Activated CD4-positive, alpha-beta T cell treated with anti-CD3 and anti-CD28 coated beads, Interleukin-2, amount 50 U/mL, for 16 hours (primary cell): ENCODE measurements at places on chromosomes 16 and 17.
A peak's percentile ranks its signal among the peaks of the same experiment; 100 is the strongest.

DNA sequence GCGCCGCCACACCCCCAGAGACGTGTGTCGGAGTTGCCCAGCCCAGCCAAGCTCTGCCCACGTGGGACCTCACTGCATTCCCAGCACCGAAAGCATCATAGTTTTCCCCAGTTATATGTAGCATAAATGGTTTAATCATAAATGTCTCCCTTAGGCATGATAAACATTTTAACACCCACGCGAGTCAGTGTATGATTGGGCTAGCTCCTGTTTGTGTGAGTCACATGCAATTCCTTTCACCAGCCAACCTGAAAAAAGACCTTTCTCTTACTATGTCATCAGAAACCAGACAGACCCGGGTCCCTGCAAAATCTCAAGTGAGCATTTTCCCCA is 9.2 kb downstream of the TAF1C start:
- no peak for DNase-seq

DNA sequence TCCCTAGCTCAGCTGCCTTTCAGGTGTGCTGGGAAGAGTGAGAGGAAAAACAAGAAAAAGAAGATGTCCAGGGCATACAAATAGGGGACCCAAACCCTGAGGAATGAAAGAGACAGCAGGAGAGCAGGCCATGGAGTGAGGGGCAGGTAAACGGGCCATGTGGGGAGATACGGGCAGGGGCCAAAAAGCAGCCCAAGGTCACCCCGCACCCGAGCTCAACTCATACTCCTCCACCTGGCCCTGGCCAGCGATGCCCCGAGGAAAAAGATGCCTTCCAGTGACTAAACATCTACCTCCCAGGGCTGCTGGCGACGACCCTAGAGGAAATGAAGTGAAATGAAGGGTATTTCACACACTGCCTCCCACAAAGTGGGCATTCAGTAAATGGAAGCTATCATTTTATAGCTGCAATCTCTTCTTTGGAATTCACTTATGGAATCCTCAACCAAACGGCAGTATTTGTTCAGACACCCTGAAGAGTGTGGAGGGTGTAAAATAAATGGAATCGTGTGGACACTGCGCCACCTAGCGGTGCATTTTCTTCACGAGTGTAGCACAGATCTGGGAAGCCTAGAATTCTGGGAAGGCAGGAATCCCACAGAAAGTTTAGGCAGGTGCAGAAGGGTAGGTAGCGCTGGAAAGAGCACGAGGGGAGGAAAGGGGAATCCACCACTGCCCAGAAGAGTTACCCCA is 14.9 kb downstream of the ELAC2 start:
- DNase-seq = peak; percentile 26

DNA sequence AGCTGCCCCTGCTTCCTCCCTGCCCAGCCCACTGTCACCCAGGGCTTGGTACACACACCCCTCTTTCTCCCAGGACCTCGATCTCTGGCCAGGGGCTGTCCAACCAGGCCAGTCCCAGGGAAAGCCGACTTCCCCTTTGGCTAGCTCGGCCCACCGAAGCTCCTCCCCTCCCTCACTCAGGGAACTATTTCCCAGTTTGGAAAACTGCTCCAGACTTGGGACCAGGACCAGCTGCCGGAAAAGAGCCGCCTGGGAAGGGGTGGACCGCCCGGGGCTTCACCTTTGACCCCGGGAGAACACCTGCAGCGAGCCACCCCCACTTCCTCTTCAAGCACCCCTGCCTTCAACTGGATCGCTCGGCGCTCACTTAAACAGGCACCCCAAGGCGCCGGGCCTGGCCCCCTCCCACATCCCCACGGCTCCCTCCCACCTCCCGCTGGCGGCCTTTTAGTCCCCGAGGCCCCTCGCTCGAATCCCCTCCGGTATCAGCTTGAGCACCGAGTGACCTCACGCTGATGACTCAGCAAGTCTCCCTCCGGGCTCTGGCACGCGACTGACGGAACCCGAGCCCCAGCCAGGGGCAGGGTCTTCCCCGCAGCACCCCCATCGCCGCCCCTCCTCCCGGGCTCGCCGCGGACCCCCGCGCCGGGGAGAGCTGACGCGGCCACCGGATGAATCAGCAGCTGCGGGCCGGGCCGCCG is 934 bp downstream of the MAFG start:
- peak; percentile 70 for DNase-seq

GRCh38 chr17:43994272-43995149 is 9.9 kb upstream of the NAGS start:
- DNase-seq = peak; percentile 67

- DNase-seq = no peak
These were observed 15.6 kb downstream of the MAP2K3 start for GRCh38 chr17:21299981-21300600.

DNA sequence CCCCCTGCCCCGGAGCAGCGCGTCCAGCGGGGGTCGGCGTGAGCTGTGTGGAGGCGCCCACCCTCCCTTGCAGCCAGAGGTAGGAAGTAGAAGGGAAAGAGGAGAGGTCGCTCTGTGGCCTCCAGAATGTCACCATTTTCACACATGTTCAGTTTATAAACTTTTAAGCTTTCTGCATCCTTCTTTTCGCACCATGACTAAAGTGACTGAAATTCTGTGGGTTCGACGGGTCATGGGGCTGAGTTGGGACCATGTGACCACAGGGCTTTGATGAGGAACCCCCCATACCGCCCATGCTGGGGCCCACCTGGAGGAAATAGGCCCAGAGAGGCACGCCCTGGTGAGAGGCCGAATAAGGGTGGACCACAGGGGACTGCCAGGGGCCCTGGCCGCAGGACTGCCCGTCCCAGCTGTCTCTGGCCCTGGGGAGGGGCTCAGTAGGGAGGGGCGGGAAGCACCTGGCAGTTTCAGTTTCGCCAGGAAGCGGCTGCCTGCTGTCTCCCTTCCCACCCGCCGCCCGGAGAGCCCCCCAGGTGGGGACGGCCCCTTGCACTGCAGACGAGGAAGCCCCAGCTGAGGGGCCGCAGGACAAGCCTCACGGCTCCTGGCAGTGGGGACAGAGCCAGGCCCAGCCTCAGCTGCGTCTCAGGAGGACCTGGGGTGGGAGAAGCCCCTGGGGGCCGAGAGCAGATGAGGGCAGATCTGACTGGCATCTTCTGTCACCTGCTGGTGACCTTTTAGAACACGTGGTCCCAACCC is 9.0 kb downstream of the CBFA2T3 start:
- no peak for DNase-seq

GRCh38 chr16:47700857-47701587 is 239.9 kb downstream of the PHKB start:
- DNase-seq = no peak

- no peak for DNase-seq
These were observed 30.8 kb upstream of the GAA start for GRCh38 chr17:80070375-80071115.

- no peak for DNase-seq
These were observed 203.7 kb downstream of the PHKB start for GRCh38 chr16:47664653-47665325.

DNA sequence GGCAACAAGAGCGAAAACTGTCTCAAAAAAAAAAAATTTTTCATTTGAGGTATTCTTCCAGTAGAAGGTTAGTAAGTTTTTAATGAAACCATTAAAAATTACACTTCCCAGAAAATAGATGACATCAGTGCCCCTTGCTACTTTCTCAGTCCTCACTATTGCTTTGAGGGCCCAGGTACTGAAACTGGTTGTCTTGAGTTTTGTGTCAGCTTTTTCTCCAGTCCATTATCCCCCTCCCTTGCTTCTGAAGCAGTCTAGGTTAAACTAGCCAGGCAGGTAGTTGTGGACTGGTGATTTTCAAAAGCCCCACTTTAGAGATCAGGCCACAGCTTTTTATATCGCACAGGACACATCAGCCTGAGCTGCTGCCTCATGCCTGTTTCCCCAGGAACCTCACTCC is 10.9 kb downstream of the SMCR8 start:
- DNase-seq = no peak

GRCh38 chr16:6929868-6930267 is 402.8 kb upstream of the RBFOX1 start:
- DNase-seq = no peak

DNA sequence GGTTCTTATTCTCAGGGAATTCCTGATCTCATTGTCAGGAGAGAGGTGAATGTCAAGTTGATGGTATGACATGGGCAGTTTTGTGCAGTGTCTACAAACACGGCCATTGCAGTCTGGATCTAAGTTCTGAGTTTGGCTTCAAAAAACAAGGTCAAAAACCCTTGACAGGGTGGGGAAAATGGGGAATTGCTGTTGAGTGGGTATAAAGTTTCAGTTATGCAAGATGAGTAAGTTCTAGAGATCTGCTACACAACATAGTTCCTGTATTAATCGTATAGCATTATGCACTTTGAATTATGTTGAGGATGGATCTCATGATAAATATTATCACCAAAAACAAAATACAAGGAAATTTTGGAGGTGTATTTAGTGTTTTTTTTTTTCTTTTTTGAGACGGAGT is 36.6 kb upstream of the CARMIL2 start:
- DNase-seq = peak; percentile 17
